ENCODE measurements at places on chromosomes 13 and 19.

- no peak for DNase-seq
Measured at GRCh38 chr19:9909251-9909650, 27.1 kb downstream of the OLFM2 start.

- DNase-seq, result no peak
Measured at GRCh38 chr19:2413159-2413558, 14.2 kb downstream of the TIMM13 start.

DNA sequence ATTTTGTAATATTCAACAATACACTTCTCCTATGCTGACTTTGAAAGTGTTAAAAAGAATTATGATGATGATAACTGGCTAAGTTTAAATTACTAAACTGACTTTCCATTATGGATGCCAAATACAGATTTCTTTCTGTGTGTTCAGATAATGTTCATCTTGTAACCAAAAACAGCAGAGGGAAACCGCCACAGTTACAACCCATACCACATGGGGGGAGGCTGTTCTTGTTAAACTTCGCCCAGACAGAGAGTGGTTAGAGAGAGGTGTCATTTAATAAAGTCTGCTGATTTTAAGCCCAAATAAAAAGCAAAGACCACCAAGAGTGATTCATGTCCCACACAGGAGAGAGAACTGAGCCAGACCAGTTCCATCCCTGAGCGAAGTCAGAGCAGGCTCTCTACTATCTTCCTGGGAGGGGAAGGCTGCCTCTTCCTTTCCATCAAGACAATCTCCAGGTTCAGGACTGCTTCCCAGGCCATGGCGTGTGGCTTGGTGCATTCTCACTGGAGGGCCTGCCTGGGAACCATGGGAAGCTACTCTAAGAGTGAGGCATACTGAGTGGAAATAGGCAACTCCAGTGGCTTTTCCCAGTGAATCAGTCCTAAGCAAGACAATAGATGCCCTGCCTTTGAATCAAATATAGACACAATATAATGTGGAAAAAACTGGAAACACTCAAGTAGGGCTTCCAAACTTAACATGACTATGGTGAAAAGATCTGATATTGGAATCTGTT lies 18.2 kb downstream of the EFNB2 start:
- no peak for DNase-seq

DNA sequence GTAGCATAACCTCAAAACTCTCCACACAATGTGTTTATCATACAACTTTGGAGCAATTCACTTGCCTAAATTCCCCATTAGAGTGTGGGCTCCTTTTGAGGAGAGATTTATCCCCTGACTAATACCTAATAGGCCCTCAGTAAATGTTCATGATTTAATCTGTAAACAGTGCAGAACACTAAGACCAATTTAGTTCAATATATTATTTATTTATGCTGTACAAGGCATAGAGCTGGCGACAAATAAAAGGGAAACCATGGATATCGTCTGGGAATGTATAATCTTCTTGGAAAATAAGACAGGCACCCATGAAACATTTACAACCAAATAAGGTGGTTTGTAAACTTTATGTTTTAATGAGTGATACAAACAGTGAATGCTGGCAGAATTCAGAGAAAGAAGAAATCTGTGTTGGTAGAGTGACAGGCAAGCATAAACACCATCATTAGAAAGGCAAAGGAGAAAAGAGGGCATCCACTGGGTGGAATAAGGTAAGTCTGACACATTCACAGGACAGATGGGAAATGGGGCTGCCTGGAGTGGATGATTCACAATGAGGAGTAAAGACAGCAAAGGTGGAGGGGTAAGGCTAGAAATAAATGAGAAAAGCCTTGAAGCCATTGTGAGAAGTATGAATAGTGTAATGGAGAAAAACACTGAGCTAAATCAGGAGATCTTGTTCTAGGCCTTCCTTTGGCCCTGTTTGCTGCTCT lies 106.1 kb upstream of the MIR17HG start:
- no peak for DNase-seq

- DNase-seq, result no peak
Measured at GRCh38 chr19:17966550-17967256, at the start of gene KCNN1. KCNN1 (plus strand) TSS chr19:17967107; CDS start chr19:17973889, 6,782 bp downstream.

- peak; percentile 3 for DNase-seq
Measured at GRCh38 chr13:25114220-25114619, 18.3 kb downstream of the PABPC3 start.

GRCh38 chr19:21912654-21913053 lies 76.7 kb upstream of the ZNF43 start:
- no peak for DNase-seq

DNA sequence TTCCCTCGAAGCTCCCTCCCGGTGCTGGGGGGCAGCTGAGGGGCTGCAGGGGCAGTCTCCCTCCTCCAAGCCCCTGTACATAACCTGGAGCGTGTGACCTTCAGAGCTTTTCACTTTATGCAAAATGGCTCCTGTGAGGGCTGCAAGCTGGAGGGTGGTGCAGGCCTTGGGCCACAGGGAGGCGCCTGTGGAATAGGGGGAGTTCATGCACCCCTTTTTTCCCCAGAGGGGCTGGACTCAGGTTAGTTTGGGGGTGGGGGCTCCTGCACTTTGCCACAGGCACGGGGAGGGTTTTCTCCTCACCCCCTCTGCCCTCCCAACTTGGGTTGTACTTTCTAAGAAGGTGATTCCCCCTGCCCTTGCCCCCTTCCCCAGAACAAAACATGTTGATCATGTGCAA lies 6.6 kb upstream of the PRR19 start:
- DNase-seq, result no peak

- DNase-seq, result no peak
Measured at GRCh38 chr13:23427342-23427843, 6.1 kb downstream of the SACS start.

GRCh38 chr13:94914895-94915294 lies 202.6 kb upstream of the SOX21 start:
- no peak for DNase-seq

DNA sequence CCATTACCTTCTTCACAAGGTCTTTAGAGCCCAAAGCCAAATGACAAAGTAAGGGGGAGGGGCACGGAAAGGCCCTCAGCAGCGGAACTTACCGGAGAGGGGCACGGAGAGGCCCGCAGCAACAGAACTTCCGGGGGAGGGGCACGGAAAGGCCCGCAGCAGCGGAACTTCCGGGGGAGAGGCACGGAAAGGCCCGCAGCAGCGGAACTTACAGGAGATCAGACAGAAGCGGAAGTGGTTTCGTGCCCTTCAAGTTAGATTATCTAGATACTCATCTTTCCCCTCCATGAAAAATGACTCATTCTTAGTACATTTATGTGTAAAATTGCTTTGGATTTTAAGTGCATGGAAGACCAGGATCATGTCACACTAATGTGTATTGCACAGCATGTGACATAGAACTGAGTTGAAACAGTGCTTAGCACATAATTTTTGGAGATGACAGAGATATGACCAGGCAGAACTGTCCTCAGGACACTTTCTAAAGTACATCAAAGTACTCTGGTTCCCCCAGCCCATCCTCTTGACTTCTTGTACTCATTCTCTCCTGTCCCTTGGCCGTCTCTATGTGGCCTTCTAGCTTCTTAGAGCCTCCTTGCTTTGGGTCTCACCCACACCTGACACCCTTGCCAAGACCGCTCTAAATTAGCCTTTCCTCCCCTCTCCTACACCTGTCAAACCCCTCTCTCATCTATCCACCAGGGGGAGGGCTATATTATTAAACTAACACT lies 25.7 kb upstream of the TPTE2 start:
- peak; percentile 47 for DNase-seq

DNA sequence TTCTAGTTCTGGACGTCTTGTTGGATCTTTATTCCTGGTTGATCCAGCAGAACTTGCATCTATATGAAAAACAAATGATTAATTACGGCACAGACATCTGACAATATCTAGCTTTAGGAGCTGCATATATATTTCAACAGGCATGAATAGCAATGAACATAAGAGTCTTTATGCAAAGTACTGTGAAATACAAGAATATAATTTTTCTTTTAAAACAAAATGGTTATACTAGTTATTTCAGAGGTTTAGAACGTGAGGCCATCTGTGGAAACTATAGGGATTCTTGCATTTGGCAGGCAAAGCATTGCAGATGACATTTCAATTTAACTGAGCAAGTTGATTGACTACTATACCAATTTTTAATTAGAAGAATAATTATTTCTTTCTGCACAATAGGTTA lies 40.5 kb downstream of the EFNB2 start:
- DNase-seq, result no peak

- no peak for DNase-seq
Measured at GRCh38 chr19:42178791-42179674, 38.4 kb downstream of the DEDD2 start.

DNA sequence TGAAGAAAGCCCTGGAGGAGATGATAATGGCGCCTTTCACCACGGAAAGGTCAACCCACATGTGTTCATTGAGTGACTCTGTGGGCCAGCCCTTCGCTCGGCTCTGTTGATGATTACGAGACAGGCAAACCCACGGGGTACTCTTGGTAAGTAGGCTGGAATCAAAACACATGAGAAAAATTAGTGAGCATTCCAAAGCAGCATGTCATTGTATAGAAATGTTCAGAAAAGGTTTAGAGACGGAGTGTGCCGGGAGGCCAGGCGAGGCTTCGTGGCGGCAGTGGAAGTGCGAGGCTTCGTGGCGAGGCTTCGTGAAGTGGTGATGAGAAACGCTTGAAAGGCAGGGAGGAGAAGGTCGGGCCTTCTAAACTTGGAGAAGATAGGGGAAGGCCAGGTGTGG lies 144.3 kb downstream of the ZNF536 start:
- DNase-seq, result no peak

GRCh38 chr13:25171517-25172302 lies at the start of gene AMER2:
AMER2 (minus strand) TSS chr13:25172288; CDS start chr13:25171619, 669 bp downstream.
- DNase-seq, result no peak

GRCh38 chr13:87590518-87590917 lies 80.7 kb upstream of the SLITRK5 start:
- DNase-seq, result no peak

DNA sequence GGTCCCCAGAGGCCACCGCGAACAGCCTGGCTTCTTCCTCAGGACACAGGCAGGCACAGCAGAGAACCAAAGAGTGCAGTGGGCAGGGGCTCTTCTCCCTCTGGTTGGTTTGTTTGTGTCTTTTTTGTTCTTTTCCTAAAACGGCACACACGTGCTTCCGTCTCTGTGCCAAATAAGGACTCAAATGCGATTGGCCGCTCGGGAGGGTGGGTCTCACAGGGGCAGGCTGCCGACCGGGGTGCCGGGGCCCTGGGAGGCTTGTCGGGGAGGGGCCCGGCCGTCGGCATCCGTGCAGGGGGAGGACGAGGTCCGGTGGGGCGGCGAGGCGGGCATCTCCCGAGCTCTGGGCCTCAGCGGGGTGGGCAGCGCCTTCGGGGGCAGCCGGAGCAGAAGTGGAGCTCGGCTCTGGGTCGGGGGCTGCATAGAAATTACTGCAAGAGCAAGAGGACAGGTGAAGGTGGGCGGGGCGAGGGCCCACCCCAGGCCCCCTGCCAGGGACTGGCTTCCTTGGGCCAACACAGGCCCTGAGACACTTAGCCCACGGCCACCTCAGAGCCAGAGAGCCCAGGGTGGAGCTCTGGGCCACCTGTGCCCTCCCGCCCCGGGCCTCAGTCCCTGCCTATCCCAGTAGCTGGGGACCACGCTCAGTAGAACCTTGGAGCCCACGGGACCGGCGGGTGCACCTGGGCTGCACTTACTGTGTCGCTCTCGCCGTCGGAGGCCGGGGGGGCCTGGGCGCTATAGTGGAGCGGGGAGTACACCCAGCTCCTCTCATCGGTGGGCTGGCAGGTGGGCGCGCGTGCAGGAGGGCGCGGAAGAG lies 6.4 kb upstream of the CACTIN start:
- no peak for DNase-seq

DNA sequence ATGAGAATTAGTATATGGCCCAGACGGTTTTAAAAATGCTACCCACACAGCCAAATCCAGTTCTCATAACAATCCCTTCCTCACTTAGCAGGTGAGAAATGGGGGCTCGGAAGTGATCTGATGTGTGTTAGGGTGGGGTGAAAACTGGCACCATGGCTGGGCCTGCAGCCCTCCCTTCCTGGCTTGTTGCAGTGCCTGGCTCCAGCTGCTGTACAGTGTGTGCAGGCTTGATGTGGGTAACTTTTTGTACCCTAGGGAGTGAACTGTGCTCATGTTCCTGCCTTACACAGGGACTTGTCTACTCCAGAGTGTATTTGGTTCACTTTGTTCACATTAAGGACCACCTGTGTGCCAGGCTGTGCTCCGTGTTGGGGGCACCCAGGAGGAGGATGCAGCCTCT lies 177.2 kb downstream of the LMO7 start:
- DNase-seq, result no peak
